Foreskin melanocyte (primary cell): ENCODE measurements at places on chromosomes 1 and 21.

DNA sequence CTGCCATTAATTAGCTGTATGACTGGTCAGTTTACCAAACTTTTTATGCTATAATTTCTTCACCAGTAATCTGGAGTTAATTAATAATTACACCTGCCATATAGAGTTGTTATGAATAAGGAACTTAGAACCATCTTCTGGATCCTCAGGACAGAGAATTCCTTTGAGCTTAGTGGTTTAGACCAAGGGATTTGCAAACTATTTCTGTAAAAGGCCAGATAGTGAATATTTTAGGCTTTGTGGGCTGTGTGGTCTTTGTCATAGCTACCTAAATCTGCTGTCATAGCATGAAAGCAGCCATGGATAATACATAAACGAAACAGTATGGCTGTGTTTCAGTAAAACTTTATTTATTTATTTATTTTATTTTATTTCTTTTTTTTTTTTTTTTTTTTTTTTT is 9.0 kb downstream of the TIMM17A start:
- DNase-seq = no peak

GRCh38 chr1:90723590-90724108 is 6.5 kb upstream of the BARHL2 start:
- DNase-seq = no peak

GRCh38 chr1:69739251-69739605 is 171.5 kb downstream of the LRRC7 start:
- peak; percentile 40 for DNase-seq

DNA sequence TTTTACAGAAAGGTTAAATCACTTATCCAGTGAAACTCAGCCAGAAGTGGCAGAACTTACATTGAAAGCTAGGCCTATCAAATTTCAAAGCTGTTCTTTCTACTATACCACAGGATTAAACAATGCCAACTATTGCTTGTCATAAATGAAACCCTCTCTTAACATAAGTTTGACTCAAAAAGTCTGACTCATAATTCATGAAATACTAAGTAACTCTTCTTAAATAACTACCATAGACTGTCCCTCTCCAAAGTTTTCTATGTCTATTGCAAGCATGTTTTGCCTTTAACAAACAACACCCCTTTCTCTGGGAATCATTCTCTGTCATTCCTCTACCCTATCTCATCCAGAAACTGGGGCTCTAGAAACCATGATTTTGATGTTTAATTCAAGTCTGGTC is 109.5 kb upstream of the UBE2U start:
- DNase-seq = peak; percentile 65

DNA sequence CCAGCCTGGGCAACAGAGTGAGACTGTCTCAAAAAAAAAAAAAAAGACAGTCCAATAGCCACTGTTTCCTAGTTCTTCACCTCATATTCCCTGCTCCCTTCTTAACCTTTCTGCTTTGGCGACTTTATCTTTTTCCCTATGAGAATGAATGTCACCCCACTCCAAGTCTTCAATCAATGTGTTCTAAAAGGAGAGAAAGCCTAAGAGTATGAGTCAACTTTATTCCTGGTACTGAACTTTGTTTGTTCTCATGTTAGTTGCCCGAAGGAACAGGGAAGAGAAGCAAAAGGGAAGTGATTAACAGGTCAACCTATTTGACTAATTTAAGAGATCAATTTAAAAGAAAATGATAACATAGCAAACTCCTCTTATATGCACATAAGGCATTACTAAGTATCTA is 39.9 kb upstream of the SLC16A1 start:
- no peak for DNase-seq

GRCh38 chr1:176786274-176786673 is 323.3 kb downstream of the PAPPA2 start:
- no peak for DNase-seq
